ENCODE measurements at places on chromosomes 4 and X.

- DNase-seq = peak; percentile 38
Observed at GRCh38 chr4:4247696-4248028, 361 bp downstream of the TMEM128 start.

DNA sequence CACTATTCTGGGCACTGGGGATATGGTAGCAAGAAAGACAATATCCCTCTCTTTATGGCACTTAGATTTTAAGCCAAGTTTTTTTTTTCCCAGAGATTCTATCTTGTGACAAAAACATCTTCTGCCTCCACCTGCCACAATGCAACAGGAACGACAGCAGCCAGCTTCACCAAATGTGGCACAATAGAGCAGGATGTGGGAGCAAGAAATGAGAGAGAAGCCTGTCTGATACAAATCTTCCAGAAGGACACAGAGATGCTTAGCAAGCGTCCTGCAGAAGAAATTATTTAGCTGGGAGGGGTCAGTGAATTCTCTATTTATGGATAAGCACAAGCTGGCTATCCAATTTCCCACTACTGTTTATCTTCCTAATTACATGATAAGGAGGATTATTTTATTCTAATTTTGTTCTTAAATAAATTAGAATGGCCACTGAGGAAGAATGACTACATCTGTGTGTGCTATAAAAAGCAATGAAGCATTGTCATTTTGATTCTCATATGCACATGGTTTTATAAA is 27.1 kb upstream of the ZNF330 start:
- DNase-seq = no peak

DNA sequence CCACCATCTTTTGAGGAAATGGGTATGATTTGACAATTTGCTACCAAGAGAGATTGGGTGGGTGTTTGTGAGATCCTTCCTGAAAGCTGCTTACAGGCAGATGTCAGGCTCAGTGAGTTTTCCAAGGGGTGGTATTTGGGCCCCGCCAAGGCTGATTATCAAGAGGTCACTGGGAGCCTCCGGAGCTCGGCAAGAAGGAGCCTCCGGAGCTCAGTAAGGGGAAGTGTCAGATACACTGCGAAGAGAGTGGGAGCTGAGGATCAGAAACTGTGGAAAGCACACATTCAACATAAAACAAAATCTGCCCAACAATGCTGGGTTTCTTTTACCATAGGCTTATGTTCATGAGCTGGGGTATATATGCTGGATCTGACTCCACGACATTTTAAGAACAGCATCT is 714 bp downstream of the RTL3 start:
- no peak for DNase-seq

GRCh38 chr4:126719852-126720251 is 912.9 kb upstream of the INTU start:
- no peak for DNase-seq

DNA sequence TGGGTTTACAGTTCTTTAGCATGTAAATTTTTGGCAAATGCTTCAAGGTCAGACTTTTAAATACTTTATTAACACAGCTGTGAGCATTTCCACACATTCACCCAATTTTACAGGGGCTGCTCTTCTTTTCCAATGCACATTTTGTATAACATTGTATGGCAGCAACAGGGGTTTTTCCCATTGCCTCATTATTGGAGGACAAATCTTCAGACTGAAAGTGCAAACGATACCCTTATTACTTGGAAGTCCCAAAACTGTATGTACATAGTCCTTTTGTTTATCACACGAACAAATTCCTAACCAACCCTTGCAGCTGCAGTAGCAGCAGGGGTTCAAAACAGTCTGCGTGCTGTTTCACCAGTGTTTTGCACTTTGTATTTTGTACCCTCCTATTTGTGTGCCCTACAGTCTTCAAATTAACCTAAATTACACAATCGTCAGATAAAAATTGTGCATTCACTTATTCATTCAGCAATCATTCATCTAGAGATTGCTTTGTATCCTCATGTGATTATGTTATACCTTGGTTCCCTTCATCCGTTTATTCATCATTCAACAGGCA is 330.7 kb upstream of the RASGEF1B start:
- no peak for DNase-seq

GRCh38 chr4:110950731-110951130 is 327.9 kb upstream of the PITX2 start:
- DNase-seq = no peak

DNA sequence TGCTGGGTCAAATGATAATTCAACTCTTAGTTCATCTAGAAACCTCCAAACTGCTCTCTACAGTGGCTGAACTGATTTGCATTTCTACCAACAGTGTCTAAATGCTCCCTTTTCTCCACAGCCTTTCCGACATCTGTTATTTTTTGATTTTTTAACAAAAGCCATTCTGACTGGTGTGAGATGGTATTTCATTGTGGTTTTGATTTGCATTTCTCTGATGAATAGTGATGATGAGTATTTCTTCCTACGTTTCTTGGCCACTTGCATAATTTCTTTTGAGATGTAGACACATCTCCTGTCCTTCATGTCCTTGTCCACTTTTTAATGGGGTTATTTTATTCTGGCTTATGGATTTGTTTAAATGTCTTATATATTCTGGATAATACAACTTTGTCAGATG is 298.2 kb upstream of the ARSJ start:
- DNase-seq = no peak

- DNase-seq = peak; percentile 8
Observed at GRCh38 chr4:122458625-122459024, 2.1 kb upstream of the IL2 start.

DNA sequence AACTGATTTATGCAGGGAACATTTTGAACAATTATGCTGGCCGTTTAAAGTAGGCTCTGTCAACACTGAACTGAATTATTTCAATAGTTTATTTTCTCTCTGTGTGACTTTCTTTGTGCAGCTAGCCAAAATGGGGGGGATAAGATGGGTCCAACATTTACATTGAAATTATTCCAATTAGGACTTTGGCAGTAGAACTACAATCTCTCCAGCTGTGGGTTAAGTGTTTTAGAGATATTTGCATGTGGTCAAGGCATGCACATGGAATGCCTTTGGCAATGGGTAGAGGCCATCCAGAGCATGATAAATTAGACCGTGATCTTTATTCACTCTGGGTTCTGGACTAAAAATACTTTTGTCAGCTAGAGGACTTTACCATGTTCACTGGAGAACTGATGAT is 107.9 kb upstream of the ELOVL6 start:
- no peak for DNase-seq

GRCh38 chrX:149860445-149860844 is 20.5 kb upstream of the MAGEA8 start:
- no peak for DNase-seq

GRCh38 chrX:101658661-101659491 is 774 bp downstream of the ARMCX2 start:
- peak; percentile 70 for DNase-seq

DNA sequence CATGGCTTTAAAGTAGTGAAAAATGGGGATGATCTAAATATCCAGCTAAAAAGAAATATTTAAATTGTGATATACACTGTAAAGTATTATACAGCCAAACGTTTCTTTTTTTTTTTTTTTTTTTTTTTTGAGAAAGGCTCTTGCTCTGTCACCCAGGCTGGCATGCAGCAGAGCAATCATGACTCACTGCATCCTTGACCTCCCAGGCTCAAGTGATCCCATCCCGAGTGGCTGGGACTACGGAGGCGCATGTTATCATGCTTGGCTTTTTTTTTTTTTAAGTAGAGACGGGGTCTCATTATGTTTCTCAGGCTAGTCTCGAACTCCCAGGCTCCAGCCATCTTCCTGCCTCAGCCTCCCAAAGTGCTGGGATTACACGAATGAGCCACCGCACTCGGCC is 17.1 kb downstream of the SMIM14 start:
- no peak for DNase-seq

DNA sequence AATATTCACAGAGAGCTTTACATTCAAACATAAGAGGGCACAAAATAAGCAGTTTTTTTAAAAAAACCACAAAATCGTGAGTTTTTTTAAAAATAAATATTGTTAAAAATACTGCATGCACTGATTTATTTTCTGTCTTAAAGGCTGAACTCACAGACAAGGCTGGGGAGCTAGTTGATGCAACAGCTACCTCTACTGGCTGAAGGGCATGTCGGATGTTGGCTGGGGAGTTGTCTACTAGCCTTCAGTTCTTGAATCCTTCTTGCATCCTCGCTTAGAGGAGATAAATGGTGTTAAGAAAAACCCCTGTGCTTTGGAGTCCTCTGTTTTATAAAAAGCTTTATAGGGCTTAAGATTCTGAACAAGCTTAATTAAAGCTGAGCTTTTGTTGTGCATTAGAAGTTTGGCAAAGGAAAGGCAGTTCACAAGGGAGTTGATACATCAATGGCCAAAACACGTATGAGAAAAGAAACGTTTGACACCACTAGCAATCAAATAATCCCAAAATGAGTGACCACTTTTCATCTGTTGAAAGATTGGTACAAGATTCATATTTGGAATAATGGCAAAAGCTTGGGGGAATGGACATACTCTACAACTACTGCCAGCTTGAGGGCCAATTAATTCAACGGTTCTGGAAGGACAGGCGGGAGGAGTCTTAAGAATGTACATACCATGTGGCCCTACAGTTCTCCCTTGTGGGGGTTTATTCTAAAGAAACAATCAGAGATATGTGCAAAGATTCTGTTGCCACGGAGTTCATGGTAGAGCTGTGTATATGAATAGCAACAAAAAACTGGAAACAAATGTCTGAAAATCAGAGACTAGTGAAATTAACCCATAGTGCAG is 94.7 kb downstream of the SEL1L3 start:
- no peak for DNase-seq

- DNase-seq = no peak
Observed at GRCh38 chr4:63316633-63317032, 1092.6 kb downstream of the TECRL start.

GRCh38 chr4:109171070-109171469 is 131.4 kb downstream of the COL25A1 start:
- no peak for DNase-seq

DNA sequence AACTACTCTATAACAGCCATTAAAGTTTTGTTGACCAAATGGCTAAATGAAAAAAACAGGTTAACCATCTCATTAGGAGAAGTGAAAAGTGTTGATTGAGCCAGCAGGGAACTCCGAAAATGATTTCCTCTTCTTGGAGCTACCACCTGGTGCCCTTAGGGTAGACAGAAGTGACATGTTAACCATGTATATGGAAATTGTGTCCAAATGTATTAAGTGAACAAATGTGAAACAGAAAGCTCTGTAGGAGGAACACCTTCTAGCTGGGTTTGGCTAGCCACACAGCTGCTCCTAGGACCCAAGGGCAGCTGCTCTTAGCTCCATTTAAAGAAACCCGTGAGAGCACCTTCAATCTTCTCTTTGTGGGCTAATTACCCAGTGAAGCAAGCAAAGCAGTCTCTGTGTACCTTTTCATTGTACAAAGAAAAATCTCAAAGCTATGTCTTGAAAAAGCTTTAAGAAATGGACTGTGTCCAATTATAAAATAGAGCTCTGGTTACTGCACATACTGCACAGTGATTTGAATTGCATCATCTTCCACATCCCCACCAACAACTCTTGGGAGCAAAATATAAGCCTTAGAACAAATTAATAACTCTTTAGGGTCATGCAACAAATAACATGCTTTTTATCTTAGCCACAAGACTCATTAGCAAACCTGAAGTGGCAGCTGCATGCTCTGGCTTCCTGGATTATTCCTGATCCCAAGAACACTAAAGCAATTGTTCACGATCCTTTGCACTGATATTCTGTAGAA is 59.2 kb upstream of the PARM1 start:
- no peak for DNase-seq

DNA sequence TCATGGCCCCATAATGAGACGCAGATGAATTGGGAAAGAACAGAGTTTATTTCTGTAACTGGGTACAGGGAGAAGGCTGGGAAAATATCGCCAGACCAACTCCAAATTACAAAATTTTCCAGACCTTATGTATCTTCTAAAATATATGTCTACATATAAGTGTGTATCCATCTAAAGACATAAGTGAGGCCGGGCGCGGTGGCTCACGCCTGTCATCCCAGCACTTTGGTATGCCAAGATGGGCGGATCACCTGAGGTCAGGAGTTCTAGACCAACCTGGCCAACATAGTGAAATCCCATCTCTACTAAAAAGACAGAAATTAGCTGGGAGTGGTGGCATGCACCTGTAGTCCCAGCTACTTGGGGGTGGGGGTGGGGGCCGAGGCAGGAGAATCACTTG is 11.7 kb upstream of the DHRSX start:
- DNase-seq = no peak

DNA sequence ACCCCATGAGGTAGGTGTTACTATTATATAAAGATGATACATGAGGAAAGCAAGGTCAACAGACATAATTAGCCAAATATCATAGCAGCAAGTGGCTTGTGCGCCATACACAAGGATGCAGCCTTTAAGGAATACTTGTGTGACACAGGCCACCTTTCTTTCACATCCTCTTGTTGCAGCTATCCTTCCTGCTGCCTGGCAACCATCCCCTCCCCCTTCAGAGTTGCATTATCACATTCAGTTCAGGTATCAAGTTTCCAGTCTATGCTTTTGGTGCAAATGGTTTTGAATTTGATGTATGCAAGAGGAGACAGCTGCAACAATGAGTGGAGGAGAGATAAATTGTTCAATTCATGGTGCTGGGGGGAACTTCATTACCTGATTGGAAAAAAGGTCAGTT is 6.4 kb downstream of the ZCCHC18 start:
- DNase-seq = no peak

DNA sequence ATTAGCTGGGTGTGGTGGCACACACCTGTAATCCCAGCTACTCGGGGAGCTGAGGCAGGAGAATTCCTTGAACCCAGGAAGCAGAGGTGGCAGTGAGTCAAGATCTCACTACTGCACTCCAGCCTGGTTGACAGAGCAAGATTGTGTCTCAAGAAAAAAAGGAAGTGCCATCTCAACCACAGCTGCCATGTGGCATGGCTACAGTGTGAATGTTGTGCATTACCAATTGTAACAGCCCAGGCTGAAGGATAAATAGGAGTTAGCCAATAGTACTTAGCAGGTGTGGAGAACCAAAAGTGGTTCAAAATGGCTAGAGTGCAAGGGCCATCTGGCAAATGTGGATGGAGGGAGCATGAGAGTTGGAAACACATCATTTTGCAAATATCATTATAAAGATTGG is 28.9 kb downstream of the SLC25A5 start:
- DNase-seq = no peak

DNA sequence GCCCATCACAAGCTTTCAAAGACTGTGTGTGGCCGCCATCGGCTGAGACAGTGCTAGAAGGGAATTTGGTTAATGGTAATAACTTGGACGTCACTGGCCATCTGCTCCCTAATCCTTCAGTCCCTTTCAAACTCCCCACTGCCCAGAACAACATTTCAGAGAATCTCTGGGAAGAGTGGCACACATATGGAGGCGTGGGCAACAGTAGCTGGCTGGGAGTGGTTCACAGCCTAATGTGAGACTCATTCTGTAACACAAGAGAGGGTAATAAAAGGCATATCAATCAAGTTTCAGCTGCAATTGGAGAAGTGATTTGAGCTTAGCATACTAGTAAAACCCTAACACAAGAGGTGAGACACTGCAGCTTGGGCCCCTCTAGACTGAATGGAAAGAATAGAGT is 15.4 kb downstream of the SMIM10 start:
- no peak for DNase-seq
